RPMI7951 (cell line): ENCODE measurements at places on chromosomes 16 and 17. TPM values are rescaled to one million over a fixed set of nuclear protein-coding genes. Genes with fewer than 3 reads are reported as not detected.
A peak's percentile ranks its signal among the peaks of the same experiment; 100 is the strongest.

GRCh38 chr17:5541610-5542202 lies 42.6 kb downstream of the NLRP1 start:
- no peak for DNase-seq

DNA sequence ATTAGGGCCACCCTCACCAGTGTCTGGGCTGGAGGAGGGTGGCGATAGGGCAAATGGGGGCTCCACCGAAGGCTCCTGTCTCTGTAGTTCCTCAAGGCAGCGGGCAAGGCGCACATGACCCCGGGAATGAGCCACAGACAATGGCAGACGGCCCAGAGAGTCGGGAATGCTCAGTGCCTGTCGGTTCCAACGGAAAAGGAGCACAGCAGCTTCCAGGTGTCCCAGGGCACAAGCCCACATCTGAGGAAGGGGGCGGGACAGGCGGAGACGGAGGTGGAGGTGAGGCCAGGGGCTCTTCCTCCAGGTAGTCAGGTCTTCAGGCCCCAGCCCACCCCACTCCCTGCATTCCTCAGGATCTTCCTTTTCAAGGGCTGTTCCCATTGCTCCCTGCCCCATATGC lies 5.1 kb upstream of the SPAG7 start:
- DNase-seq, result no peak

Gene C16orf74
- total RNA-seq, result 3.9 and 6.2 TPM in 2 replicates

Gene CCL23
- not detected in 2 replicates for total RNA-seq

- peak; percentile 72 for DNase-seq
Observed at GRCh38 chr16:86771506-86772460, 193.4 kb downstream of the FOXL1 start.
